Diencephalon (tissue), 1 donor: ENCODE measurements at places on chromosomes 7 and 10. TPM values are rescaled to one million over a fixed set of nuclear protein-coding genes. Genes with fewer than 3 reads are reported as not detected.

Gene ATOH7
- 0.69 TPM for total RNA-seq

Gene TFEC
- 2.1 TPM for total RNA-seq

Gene TMEM176B
- 5.8 TPM for total RNA-seq

Gene WASHC2A
- 43.6 TPM for total RNA-seq
